Activated CD8-positive, alpha-beta memory T cell treated with anti-CD3 and anti-CD28 coated beads for 36 hours (primary cell): ENCODE measurements at places on chromosomes 11 and 22. TPM values are rescaled to one million over a fixed set of nuclear protein-coding genes. Genes with fewer than 3 reads are reported as not detected.

Gene MYO7A
- 0.06 TPM for total RNA-seq

Gene ANO1
- not detected for total RNA-seq

Gene GAB2
- total RNA-seq: 2.9 TPM

Gene TEX12
- not detected for total RNA-seq

Gene CARD16
- 5.9 TPM for total RNA-seq

Gene OR8D4
- total RNA-seq: not detected

Gene GDPD4
- total RNA-seq: not detected

Gene CDC42EP2
- total RNA-seq: 0.78 TPM

Gene TMPRSS4
- not detected for total RNA-seq

Gene DGAT2
- 4.9 TPM for total RNA-seq

Gene PGA4
- not detected for total RNA-seq

Gene MUC15
- total RNA-seq: not detected

Gene VSIG10L2
- total RNA-seq: not detected

Gene PDGFD
- total RNA-seq: 0.13 TPM

Gene TSKU
- total RNA-seq: 1.4 TPM

Gene SYT7
- 0.15 TPM for total RNA-seq

Gene WBP2NL
- total RNA-seq: 0.36 TPM

Gene RAB30
- 12.9 TPM for total RNA-seq

Gene ANO5
- total RNA-seq: not detected

Gene B3GAT1
- total RNA-seq: 0.15 TPM

Gene MUC5B
- not detected for total RNA-seq
